Endothelial cell (in vitro differentiated cells): ENCODE measurements at places on chromosomes 13 and 19.
A peak's percentile ranks its signal among the peaks of the same experiment; 100 is the strongest.

GRCh38 chr13:71082631-71083030 is 784.4 kb downstream of the DACH1 start:
- no peak for DNase-seq

DNA sequence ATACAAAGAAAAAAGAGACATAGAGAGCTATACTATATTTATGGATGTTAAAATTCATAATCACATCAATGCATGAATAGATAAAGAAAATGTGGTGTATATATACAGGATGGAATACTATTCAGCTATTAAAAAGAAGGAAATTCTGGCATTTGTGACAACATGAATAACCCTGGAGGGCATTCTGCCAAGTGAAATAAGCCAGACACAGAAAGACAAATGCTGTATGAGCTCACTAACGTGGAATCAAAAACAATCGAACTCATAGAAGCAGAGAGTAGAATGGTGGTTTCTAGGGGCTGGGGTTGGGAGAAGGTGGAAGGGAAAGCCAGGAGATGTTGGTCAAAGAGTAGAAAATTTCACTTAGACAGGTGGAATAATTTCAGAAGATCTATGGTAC is 24.0 kb downstream of the UTP14C start:
- no peak for DNase-seq

DNA sequence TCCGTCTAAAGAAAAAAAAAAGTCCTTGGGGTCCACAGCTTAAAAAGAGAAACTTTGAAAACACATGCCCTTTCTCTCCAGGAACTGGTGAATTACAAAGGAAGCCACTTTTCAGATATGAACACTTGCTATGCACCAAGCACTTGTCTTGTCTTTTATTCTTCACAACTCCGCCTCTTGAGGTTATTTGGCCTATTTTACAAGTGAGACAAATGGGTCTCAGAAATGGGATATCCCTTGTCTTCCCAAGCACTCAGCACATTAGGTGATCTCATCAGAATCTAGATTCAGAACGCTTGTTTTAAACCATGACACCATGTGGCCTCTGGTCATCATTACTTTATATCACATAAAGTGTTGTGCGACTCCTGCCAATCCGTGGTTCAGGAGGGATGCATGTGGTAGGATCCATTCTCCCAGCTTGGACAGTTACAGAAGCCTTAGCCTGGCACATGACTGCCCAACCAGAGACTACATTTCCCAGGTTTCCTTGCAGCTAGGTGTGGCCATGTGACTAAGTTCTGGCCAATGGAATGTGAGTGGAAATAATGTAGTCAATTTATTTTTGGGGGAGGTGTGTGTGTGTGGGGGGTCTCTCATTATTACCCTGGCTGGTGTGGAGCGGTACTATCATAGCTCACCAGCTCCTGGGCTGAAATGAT is 13.9 kb downstream of the TSKS start:
- no peak for DNase-seq

GRCh38 chr13:98217597-98217996 is 40.5 kb upstream of the RNF113B start:
- no peak for DNase-seq

DNA sequence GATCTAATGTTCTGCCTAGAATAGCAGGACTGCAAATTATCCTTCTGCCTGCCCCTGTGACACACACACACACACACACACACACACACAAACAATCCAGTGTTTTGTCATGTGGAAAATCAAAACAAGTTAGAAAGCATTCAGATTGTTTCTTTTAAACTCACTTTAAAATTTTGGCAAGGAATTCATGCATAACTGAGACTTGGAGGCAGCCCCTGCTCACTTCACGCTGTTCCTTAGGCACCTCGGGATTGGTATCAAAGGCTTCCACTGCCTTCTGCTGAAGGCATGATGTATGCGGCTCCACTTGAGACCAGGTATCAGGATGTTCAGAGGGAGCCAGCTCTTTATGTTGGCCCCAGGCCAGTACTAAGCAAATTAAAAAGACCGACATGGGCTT is 158.7 kb downstream of the OXGR1 start:
- DNase-seq: no peak

- no peak for DNase-seq
Observed at GRCh38 chr19:50046649-50047503, 21.1 kb downstream of the ZNF473 start.

GRCh38 chr13:103273825-103274224 is 207.6 kb upstream of the SLC10A2 start:
- no peak for DNase-seq

DNA sequence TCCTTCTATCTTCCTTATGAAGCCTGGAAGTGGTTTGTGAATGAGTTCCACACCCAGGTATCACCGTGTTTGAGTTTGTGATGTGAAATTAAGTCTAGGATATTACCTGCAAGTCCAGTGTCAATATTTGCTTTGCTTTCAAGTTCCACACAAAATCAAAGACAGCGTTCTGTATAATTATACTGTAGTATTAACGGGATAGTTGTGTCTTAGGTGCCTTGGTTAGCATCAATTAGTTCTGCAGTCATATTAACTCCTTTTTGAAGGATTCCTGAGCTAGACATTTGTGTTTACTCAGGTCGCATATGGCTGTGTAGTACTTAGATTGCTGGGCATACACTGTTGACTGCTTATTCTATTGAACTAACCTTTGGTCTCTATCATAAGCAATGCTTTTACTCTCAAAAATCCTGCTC is 54.4 kb downstream of the ERCC5 start:
- DNase-seq: no peak

- DNase-seq: no peak
Observed at GRCh38 chr19:15614507-15615379, at the start of gene CYP4F8. TSS of gene CYP4F8 (plus strand) at chr19:15615218. CDS start at chr19:15615617, 399 bp downstream.

- no peak for DNase-seq
Observed at GRCh38 chr19:9877780-9878510, 42.8 kb downstream of the PIN1 start.

DNA sequence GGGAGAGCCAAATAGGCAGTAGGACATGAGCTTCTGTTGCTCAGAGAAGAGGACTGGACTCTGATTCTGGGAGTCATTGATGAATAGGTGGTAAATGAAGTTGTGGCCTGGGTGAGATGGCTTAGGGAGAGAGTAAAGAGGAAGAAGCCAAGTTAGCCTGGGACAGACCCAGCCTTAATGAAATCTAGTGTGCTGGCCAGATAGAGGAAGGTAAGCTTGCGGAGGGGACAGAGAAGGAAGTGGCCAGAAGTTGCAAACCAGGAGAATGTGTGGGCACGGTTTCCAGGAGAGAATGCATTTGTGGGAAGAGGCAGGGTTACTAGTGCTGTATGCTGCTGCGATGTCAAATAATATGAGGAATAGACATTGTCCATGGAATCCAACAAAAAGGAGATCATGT is 83.3 kb upstream of the OLFM4 start:
- DNase-seq: no peak

DNA sequence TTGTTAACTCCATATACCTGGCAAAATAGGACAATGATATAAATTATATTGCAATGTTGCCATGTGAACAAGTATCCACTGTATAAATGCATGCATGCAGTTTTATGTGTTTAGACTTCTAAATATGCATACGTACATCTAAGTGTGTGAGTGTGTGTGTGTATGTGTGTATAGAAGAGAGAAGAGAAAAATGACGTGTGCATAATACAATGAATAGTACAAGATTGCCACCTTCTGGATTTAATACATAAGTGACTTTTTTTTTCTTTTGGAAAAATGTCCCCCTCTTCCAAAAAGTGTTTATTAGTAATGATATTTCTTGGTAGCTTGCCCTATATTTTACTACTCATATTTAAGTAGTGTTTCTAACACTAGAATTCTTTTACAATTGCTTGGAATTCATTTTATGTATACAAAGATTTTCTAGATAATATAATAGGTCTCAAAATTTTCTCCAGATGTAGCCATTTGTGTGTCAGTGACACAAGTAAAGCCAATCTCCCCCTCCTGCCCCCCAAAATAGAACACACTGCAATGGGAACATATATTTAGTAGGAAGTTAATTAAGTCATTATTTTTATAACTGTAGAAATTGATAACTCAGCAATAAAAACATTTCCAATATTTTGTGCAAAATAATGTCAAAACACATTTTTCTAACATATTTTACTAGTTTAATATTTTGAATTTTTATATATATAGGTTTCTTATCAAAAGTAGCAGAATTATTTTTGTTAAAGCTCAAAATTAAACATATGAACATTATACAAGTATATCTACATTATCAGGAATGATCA is 783.3 kb upstream of the ATXN8OS start:
- DNase-seq: no peak

DNA sequence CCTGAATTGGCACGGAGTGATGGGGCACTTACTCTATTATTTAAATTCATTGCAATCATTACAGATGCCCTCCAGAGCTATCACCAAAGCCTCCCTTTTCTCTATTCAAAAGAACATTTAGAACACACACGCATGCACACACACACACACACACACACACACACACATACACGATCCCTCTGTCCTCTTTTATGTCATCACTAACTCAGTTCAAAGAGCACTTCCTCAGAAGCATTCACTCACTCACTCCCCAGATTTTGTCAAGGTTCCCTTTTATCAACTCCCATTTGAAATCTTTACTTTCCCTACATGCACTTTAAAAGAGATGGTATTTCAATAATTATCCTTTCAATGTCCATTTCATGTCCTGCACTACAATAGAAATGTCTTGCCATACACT is 22.4 kb upstream of the IGFL4 start:
- DNase-seq: no peak

- no peak for DNase-seq
Observed at GRCh38 chr13:103873725-103874124, 807.5 kb upstream of the SLC10A2 start.

DNA sequence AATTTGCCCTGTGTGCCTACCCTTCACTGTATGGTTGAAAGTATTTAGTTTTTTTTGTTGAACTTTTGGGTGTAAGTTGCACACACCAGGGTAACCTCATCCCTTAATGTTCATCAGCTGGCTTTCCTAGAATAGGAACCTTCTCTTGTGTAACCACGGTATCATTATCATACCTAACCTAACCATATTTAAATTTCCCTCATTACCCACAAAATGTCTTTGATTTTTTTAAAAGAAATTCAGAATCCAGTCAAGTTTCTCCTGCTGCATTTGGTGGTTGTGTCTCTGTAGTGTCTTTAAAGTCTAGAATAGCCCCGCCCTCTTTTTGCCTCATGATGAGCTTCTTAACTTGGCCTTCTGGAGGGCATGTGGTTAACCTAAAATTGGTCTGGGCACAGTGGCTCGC is 80.3 kb downstream of the RYR1 start:
- no peak for DNase-seq

DNA sequence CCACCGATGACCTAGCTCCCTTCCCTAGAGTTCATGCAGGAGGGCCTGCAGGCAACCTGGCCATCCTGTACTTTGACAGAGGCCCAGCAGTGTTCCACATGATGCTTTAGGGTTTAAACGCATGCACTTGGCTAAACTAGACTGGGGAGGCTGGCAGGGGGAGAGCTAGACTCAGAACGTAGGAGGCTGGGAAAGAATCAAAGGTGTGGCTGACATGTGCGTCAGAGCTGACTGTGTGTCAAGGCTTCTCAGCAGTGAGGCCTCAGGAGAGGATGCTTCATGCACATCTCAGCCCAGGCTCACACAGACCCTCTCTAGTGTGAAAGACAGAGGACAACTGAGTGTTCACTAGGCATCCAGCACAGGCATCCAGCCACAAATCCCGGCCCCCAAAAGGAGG is 28.7 kb downstream of the DNMT1 start:
- DNase-seq: no peak

DNA sequence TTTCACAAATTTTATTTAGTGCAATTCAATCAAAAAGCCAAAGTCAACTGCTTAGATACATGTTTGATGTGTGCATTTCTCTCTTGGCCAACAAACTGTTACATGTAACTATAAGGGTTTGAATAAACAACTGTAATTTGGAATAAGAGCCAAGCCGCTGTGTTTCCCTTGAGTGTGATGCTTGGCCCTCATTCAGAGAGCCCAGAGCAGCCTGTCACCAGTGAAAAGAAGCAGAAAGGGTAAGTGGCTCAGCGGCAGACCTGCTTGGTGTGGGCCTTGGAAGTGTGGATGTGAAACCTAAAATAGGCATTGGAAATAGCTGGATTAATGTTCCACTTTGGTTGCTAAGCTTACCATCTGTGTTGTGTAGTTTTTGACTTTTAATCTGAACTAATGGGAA is 924.6 kb downstream of the OLFM4 start:
- no peak for DNase-seq

GRCh38 chr19:41339936-41340335 is 13.8 kb downstream of the TGFB1 start:
- DNase-seq: no peak

GRCh38 chr19:31591258-31591657 is 242.0 kb upstream of the TSHZ3 start:
- no peak for DNase-seq

DNA sequence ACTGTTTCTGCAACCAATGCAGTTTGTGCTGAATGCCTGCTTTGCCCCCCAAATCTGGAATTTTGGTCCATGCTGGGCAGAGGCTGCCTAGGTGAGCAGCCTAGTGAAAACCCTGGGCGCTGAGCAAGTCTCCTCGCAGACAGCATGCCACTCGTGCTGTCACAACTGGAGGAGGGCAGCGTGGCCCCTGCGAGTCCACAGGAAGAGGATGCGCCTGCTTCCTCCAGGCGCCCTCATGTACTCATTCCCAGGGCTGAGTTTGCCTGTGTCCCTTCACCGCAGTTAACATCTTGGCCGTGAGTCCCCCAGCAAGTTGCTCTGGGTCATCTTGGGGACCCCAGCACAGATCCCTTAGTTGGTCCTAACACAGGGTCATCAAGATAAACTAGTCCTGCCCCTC is 26.2 kb upstream of the TMEM160 start:
- peak; percentile 26 for DNase-seq

GRCh38 chr19:2636897-2637683 is 65.4 kb downstream of the GNG7 start:
- peak; percentile 77 for DNase-seq

DNA sequence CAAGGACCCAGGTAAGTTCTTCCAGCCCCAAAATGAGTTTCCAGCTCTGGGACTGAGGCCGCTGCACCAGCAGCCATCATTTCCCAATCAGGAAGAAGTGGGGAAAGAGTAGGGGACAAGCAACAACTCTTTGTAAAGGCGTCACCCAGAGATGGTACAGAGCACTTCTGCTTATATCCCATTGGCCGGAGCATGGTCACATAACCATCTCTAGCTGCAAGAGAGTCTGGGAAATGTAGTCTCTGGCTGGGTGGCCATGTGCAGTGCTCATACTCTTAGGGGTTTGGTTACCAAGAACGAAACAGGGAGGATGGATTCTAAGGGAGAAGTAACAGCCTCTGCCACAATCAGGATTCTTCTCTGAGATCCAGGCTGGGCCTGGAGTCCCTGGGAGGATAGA is 26.3 kb downstream of the CKM start:
- DNase-seq: no peak
